Activated naive CD4-positive, alpha-beta T cell (primary cell): ENCODE measurements at places on chromosomes 12 and 14.

GRCh38 chr12:53989227-53990113 is 4.5 kb downstream of the HOXC10 start:
- DNase-seq = no peak

DNA sequence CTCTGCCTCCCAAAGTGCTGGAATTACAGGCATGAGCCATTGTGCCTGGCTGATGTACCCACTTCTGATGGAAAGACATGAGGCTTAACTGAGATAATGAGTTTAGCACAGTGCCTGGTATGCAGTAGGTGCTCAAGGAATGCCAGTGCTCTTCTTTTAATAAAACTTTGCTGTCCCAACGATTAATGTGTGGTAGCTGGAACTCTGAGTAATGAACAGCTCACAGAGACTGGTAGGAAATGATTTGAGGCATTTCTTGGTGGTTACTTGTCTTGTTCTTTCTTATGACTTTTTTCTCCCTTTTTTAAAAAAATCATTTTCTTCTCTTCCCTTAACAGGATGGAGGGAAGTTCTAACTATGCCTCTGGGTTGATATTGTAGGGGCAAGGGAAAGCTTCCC is 235.7 kb upstream of the PWP1 start:
- no peak for DNase-seq

- no peak for DNase-seq
Observed at GRCh38 chr12:14613718-14614117, 46.0 kb upstream of the PLBD1 start.

GRCh38 chr12:1607940-1608712 is 13.7 kb upstream of the FBXL14 start:
- no peak for DNase-seq

GRCh38 chr12:31773223-31773750 is 44.5 kb upstream of the AMN1 start:
- DNase-seq = no peak

GRCh38 chr14:53964249-53964648 is 7.6 kb upstream of the BMP4 start:
- no peak for DNase-seq

- peak; percentile 66 for DNase-seq
Observed at GRCh38 chr12:6461401-6462233, 8.9 kb downstream of the VAMP1 start.

DNA sequence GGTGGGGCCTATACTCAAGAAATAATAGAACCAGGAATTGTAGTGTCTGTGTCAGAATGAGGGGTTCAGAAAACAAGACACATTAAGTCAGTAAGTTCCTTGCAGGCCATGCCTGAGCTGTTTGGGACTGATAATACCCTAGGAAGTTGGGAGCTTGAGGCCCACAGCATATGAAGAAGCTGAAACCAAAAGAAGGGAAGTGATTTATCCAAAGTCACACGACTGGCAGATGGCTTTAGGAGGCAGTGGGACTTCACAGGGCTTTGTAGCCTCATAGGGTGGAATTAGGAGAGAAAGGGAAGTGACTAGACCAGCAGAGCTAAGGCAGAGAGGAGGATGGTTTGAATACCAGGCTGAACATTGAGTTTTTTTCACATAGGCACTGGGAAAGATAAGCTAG is 56.6 kb upstream of the SRSF5 start:
- DNase-seq = no peak

DNA sequence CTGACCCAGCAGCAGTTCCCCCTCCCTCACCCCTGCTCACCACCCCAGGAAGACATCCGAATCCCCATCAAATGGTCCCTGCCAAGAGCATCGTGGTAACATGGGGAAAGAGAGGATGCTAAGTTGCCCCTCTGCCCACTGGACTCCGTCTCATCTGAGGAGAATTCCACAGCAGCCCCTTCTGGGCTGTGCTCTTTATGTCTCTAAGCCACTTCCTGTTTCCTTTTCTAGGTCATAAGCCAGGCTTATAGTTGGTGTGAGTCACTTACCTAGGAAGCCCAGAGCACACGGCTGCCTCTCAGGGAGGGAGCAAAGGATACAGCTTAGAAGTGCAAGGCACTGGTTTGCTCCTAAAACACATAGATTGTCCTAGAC is 76.0 kb downstream of the VCPKMT start:
- DNase-seq = no peak

DNA sequence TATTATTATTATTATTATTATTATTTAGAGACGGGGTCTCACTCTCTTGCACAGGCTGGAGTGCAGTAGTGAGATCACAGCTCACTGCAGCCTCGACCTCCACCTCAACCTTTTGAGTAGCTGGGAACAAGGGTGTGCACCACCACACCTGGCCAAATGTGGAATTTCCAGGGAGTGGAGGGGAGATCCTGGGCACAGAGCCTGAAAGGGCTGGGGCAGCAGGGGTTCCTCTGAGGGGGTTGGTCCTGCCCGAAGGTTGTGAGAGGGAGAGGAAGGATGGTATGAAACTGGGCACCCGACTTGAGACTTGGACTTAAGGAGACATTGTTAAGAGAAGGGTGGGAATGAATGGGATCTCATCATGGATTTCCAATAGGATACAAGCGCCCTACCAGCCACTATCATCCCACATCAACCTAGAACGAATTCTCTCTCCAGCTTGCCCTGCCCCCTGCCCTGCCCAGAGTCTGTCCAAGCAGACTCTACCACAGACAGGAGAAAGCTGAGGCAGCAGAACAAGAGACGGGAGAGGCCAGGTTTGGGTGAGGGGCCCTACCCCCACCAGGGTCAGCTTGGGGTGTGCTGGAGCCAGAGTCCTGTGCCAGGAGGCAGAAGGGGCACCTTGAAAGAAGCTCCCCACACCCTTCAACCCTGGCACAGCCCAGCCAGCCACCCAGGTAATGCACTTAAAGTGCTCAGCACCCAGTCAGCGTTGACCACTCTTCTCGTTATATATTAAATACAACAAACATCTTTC is 2.4 kb upstream of the DYNC1H1 start:
- no peak for DNase-seq

DNA sequence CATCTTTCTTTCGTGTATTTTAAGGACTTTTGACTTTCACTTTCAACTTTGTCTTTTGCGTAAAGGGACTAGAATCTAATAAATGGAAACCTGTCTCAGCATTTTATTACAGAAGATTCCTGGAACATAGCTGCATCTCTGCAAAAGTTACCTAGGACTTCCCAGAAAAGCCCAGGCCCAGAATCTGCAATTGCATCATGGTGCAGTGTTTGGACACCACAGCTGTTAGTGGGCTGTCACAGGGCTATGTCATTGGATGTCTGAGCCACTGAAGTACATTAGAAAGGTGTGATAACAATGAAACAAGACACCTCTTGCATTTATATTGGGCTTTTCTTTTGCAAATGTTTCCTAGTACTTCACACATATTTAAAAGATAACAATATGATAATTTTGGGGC is 199.9 kb upstream of the IGF1 start:
- DNase-seq = no peak

GRCh38 chr14:81946375-81946774 is 412.7 kb upstream of the SEL1L start:
- no peak for DNase-seq

DNA sequence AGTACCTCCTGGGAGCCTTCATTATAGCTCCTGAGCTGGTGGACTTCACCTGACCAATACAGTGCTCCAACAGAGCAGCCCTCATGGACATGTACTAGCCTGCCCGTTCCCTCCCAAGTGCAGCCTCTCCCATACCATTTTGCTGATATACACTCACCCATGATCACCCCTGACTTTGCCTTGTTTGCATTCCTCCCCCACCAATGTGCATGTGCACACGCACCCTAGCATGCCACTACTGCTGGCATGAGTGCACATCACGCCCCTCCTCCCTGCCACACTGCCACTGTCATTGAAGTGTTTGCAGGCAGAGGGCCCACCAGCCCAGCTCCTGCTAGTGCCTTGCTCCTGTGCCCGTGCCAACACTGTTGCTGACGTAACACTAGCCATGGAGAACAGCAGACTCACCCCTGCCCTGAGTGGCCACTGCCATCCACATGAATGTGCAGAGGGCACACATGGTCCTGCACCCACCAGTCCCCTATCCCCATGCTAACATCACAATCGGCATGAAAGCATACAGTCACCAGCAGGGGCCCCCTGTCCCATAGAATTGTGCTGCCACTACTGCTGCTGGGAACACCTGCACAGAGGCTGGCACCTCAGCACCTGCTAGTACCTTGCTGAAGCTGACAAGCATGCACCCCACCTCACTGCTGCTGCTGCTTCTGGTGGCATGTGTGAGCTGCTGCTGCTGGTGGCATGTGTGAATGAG is 110.3 kb downstream of the SINHCAF start:
- DNase-seq = no peak

DNA sequence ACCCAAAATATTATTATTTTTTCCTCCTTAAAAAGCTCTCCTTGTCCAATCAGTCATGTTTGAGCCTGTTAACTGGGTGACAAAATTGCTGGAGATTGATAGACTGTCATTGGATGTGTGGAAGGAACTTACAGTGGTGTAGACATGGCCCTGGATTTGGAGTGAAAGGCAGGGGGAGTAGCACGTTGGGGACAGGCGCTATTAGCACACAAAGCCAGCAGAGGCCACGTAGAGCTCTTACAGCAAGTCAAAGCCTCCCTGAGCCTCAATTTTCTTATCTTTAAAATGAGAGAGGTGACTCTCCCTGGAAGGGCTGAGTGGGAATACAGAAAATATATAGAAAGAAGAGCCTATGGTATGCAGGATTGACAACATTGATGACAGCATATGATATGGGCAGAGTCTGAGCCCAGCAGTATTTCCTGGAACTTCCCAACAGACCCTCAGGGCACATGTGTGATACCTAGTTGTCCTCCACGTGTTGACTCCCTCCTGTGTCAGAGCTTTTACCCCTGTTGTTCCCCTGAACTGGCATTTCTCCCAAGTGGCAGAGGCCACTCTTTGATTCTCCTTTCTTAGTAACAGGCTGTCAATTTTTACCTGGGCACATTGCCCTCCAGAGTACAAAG is 504.9 kb downstream of the VRK1 start:
- no peak for DNase-seq

GRCh38 chr12:3336606-3337311 is 154.2 kb upstream of the PRMT8 start:
- DNase-seq = no peak

DNA sequence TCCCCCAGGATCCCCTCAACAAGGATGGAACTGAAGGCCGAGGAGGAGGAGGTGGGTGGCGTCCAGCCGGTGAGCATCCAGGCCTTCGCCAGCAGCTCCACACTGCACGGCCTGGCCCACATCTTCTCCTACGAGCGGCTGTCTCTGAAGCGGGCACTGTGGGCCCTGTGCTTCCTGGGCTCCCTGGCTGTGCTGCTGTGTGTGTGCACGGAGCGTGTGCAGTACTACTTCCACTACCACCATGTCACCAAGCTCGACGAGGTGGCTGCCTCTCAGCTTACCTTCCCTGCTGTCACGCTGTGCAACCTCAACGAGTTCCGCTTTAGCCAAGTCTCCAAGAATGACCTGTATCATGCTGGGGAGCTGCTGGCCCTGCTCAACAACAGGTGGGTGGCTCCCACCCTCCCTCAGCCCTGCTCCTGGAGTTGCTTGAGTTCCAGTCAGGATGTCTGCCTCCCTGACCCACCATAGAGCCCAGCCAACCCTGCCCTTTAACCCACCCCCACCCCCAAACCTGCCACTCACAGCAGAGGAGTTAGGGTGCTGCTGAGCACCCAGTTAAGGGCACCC is 1.4 kb downstream of the ASIC1 start:
- DNase-seq = peak; percentile 13

- DNase-seq = no peak
Observed at GRCh38 chr12:12890543-12891079, 751 bp upstream of the GPRC5A start.

GRCh38 chr14:23299986-23300686 is 2.5 kb downstream of the PPP1R3E start:
- DNase-seq = no peak
